ENCODE measurements at places on chromosomes 1 and 21.

GRCh38 chr1:45355683-45356082, 15.4 kb upstream of the MUTYH start:
- peak; percentile 45 for DNase-seq

DNA sequence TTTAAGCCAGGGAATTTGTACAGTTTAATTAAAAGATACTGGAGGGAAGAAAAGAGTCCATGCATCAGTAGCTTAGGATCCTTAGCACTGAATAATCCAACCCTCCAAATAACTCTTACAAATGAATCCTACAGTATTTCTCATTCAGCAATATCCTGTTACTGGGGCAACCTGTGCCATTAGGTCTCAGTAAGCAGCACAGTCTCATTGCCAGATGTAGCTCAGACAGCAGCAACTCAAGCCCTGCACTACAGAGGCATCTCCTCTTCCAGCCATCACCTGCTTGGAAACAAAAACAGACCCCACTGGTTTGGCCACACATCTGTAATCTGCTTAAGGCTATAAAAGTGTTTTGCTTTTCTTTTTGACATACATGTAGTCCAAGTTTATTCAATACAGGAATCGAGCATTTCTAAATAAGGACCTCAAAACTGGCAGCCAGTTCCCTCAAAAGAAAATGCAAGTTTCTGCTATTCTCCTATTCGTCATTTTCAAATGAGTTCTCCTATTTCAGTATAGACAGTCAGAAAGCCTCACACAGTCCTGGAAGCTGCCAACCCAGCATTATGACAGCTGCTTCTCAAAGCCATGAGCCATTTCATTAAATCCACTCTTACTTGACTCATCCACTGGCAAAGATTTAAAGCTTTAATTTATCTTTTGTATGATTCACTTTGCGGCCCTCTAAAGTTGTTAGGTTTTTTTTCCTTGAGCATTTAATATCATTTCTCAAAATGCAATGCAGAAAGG, 129.0 kb downstream of the APP start:
- no peak for DNase-seq

DNA sequence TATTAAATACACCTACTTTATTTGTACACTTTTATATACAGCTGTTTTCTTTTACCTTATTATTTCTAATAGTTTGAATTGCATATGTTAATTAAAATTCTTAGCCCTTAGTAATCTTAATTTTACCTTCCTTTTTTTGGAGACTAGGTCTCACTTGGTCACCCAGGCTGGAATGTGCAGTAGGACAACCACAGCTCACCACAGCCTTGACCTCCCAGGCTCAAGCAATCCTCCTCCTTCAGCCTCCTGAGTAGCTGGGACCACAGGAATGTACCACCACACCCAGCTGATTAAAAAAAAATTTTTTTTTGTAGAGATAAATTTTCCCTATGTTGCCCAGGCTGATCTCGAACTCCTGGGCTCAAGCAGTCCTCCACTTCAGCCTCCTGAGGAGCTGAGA, 15.0 kb upstream of the SDC3 start:
- no peak for DNase-seq

- peak; percentile 24 for DNase-seq
Measured at GRCh38 chr1:118960026-118960561, 28.0 kb downstream of the TBX15 start.

DNA sequence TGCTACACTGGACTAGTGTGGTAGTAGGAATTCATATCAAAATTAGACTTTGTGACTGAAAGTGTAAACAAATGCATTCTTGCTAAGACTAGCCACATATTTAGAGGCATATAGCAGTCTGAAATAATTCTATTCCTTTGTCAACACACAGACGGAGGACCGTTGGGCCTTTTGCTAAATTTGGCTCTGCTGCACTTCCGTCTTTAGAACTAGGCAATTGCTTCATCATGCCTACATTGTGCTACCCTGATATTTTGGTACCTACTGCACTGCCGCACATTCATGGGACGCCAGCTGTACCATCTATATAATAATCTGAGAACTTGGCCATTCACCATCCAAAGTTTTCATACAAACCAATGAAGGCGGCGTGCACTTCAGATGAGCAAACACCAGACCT, 346.8 kb downstream of the KIF26B start:
- DNase-seq = no peak

GRCh38 chr1:227887697-227888403, 59.9 kb downstream of the WNT9A start:
- no peak for DNase-seq

- DNase-seq = peak; percentile 33
Measured at GRCh38 chr1:185155600-185156287, 1.0 kb downstream of the TRMT1L start.

GRCh38 chr1:223338811-223339746, 24.9 kb downstream of the SUSD4 start:
- DNase-seq = no peak

DNA sequence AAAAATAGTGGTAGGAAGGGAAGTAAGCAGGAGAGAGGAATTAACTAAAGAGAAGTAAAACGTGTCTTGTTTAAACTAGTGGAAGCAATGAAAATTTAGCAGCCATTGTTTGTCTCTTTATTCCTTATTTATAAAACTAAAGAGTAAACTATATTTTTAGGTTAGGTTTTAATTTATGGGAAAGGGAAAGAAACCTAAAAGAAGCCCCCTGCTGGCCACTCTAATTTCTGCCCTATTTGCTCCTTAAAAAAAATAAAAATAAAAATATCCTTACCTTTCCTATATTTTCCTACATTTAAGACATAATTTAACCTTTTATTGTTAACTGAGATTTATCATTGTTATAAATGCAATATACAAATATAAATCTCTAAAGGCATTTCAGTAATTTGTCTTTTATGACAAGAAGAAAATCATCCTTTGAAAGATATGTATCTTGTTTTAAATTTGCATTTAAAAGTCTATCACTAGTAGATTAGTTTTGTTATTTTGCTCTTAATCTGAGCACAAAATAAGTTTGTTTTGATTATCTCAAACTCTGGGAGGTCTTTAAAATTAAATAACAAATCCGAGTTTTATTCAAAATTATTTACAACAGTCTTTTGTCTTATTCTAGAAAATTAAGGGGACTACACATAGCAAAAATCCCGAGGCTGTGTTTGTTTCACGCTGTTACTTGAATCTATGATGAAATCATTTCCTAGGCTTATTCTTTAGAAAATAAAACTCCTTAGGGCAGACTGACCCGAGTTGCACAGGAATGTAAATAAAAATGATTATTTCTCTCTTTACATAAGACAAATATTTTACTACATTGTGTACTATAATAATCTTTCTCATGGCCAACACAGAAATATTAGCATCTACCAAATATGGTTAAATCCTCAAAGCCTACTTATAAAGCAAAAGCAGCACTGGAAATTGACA, 201.7 kb downstream of the NRIP1 start:
- DNase-seq = no peak

DNA sequence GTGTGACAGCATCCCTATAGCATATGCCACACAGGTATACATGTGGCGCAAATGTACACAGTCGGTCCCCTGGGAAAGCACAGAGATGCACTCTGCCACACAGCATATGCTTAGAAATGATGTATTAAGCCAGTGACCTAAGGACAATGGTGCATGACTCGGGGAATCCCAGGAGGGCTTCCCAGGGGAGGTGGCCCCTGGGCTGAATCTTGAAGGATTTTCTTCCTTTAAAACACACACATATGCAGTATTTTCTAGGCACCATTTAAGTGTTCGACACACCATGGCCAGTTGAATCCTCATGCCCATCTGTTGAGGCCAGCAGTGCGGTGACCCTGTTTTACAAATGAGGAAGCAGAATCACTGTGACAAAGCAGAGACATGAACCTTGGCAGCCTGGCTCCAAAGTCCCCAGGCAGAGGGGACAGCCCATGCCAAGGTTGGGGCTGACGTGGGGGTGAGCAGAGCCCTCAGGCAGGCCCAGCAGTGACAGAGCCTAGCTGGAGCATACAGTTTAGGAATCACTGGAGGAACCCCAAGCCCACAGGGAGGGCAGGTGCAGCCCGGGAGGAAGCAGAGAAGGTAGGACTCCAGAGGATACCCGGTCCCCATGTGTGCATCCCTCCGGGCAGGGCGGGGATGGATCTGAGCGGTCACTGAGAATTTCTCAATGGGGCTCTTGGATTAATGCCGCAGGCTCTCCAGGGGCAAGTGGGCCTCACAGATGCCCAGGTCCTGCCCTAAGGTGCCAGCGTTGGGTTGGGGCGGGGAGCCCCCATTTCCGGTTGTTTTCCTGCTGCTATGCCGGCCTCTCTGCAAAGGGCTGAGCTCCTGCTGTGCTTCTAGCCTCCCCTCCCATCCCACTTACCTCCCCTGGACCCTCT, 28.4 kb downstream of the WNT3A start:
- DNase-seq = no peak

DNA sequence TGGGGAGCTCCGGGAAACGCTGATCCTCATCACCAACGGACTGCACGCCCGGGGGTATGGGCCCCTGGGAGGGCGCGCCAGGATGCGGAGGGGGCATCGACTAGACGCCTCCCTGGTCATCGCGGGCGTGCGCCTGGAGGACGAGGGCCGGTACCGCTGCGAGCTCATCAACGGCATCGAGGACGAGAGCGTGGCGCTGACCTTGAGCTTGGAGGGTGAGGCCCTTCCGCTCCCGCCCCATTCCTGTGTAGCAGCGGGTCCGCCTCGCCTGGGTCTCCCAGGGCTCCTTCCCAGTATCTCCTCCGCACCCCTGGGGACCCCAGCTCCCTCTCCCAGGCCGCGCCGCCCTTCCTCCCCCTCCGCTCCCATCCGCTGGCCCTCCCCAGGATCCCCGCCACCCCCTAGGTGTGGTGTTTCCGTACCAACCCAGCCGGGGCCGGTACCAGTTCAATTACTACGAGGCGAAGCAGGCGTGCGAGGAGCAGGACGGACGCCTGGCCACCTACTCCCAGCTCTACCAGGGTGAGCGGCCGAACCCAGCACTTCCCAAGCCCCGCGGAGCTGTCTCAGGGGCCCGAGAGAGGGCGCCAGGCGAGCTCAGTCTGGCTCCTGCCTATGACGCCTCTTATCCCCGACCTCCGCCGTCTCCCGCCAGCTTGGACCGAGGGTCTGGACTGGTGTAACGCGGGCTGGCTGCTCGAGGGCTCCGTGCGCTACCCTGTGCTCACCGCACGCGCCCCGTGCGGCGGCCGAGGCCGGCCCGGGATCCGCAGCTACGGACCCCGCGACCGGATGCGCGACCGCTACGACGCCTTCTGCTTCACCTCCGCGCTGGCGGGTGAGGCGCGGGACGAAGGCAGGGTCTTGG, 5.0 kb downstream of the HAPLN2 start:
- DNase-seq = peak; percentile 67

- peak; percentile 38 for DNase-seq
Measured at GRCh38 chr1:116881879-116882520, 27.7 kb upstream of the PTGFRN start.

GRCh38 chr1:209884665-209885117, 53.3 kb upstream of the SYT14 start:
- DNase-seq = peak; percentile 63

DNA sequence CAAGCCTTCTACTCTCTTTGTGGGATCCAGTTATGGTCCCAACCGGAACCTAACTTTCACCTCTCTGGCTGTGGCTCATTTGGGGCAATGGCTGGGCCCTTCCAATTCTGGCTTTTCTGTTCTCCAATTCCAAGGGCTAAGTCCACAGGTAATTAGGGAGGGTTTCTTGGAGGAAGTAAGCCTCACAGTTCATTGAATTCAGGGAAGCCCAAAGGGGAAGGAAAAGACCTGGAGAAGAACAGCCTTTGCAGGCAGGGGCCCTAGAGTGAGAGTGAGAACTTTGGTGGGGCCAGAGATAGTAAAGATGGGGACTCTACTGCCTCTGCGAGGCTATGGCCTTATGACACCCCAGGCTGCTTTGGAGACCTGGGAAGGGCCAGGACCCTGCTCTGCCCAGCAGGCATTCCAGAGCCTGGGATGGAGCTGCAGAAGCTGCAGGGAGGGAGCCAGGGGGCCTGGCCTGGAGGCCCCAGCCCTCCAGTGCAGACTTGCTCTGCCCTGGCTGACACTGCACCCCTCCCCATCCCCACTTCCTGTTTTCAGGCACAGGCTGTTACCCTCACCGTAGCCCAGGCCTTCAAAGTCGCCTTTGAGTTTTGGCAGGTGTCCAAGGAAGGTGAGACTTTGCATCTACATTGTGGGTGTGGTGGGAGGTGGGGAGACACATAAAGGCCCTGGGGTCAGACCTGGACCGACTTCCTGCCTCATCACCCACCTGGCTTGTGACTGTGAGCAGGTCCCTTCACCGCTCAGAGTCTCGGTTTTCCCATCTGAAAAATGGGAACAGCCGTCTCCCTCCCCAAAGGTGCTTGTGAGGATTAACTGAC, 18.9 kb downstream of the LDLRAP1 start:
- DNase-seq = peak; percentile 91

GRCh38 chr1:156118177-156118868, 3.8 kb downstream of the LMNA start:
- DNase-seq = peak; percentile 83

- peak; percentile 69 for DNase-seq
Measured at GRCh38 chr1:2415801-2416208, 3.4 kb upstream of the PEX10 start.
